Activated T-cell treated with anti-CD3 and anti-CD28 coated beads, Interleukin-2, amount 50 U/mL, for 1 hour (primary cell): ENCODE measurements at places on chromosomes 2 and 18.

DNA sequence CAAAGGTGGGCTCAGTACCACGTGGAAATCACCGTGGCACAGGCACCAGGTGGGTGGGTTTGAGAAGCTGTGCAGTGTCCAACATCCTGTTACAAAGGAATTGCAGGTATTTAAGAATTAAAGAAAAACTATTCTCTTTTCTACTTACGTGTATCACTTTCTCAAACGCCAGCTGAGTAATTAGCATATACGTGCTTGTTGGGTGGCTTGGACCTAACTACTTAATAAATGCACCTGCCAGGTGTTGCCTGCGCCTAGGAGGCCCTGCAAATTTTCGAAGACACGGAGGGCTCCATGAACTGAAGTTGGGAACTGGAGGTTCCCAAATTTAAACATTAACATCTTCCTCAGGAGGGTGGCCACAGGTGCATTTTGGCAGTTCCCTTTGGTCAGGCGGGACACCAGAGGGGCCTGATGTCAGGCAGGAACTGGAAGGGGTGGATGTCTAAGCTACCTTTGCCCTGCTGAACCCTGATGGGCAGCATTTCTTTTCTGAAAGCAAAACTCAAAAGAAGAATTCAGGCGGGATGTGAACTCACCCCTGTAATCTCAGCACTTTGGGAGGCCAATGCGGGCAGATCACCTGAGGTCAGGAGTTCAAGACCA is 84.8 kb downstream of the HS6ST1 start:
- no peak for DNase-seq

DNA sequence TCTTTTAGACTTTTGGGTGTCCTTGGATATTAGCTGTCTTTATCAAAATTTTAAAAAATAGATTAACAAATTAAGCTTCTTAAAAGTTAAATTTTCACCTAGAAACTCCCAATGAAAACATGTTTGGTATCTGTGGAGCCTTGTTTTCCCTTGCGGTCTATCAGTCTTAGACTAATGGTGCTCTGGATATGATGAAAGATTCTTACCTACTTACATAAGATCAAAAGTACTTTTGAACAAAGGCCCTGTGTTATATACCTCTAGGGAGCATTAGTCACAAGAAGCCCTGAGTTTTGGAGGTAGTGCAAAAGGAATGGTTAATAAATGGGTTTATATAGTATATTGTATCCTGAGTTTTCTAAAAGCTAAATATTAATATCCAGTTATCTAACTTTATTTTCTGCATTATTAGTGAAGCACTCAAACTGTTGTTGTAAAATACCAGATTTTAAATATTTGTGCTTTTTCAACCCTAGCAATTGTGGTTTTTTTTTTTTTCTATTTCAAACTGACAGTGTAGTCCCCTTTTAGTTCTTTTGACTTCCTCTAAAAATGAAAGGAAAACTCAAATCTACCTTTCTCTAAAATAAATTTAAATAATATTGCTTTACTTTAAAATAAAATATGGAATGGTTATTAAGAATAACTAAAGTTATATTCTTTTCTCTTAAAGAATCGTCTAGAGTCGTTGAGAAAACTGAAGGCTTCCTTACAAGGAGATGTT is 18.1 kb downstream of the NDC80 start:
- no peak for DNase-seq

- DNase-seq = no peak
Observed at GRCh38 chr2:165594935-165595255, 125.4 kb downstream of the CSRNP3 start.

DNA sequence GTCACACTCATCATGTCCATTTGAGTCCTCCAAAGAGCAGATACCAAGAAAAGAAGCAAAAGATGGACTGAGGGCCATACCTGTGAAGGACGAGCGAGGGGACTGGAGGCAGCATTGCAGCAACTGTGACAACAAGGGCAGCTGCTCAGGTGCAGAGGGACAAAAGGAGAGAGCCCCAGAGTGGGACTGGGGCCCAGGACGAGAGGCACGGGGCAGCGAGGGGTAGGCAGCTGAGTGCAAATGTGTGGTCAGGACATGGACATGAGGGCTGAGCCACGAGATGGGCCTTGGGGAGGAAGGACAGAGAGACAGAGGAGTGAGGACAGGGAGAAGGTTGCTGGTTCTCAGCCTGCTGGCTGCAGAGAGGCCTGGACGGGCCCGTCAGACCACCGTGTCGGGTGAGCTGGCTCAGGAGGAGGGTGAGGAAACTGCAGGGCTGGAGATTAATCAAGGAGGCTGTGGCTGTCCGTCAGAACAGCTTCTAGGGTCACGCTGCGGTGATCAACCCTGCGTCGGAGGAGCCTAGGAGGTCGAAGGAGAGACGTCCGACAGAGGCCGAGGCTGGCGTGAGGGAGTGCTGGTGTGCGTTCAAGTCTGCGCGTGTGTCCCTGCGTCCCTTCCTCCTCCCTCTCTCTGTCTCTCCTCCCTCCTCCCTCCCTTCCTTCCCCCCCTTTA is 206.8 kb upstream of the HDAC4 start:
- DNase-seq = no peak

DNA sequence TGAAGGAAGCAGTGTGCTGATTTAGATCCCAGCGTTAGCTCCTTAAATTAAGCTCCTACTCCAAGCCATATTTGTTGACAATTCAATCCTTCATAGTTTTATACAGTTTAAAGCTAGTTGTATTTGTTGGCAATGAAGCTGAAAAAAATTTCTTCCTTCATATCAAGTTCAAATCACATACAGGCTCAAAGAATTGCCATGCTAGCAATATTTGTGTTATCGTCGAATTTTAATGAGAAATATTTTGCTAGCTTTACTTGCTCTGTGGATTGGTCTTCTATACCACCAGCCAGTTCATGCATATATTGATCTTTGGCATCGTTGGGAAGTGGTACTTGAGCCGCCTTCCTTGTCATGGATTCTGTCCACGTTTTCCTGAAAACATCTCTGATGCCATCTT is 204.6 kb upstream of the HDAC4 start:
- DNase-seq = no peak

DNA sequence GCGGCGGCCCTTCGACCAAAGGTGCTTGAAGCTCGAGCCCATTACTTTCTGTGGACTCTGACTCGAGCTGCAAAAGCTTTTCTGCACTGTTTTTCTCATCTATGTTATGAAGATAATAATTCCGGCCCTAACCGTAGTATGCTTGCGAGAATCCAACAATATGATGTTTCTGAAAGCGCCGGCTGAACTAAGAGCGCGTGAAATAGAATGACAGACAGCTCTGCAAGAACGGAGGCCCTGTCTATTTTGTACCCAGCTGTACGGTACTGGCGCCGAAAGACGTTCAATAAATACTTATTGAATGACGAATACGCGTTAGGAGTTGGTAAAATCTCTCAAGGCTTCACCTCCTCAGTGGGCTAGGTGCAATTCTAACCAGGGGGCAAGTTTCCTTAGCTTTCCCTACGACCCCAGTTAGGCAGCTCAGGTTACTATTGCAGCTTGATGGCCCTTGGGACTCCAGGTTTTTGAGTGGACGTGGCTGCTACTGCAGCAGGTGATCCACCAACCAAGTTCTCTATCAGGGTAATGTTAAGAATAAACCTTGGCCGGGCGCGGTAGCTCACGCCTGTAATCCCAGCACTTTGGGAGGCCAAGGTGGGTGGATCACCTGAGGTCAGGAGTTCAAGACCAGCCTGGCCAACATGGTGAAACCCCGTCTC is 570 bp downstream of the SCRN3 start:
- no peak for DNase-seq

DNA sequence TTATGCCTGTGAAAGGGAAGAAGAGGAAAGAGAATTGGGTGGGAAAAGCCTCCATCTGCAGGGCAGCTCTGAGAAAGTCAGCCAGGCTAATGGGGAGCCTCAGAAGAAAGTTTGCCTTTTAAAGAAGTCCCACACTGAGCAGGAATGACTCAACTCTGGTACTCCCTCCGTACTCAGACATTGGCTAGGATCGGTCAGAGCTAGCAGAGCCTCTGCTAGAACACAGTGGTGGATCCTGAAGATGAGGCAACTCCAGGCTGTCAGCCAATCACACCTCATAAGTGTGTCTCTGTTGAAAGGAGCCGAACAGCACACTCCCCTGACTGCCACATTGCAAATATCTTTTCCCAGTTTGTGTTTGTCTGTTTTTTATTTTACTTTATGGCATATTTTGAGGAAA is 96.9 kb downstream of the HNRNPLL start:
- DNase-seq = no peak

GRCh38 chr2:158953926-158954763 is 14.3 kb upstream of the TANC1 start:
- DNase-seq = no peak

GRCh38 chr2:26730549-26731344 is 33.3 kb upstream of the SLC35F6 start:
- no peak for DNase-seq

- no peak for DNase-seq
Observed at GRCh38 chr2:236679884-236680860, 110.5 kb downstream of the ACKR3 start.

DNA sequence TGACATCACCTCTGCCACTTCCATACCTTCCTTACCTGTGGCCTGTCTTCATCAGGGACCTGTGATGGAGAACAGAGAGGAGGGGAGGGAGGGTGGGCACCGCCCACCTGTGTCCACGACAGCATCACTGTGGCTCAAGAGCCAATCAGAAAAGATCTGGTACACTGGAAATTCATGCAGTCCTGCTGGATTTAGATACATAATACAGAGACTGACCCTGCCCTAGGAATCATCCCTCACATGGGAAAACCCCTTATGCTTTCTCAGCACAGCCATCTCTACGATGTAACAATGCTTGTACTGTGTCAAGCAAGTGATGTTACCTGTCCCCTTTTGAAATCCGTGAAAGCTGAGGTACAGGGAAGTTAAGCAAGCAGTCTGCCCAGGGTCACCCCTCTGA is 145.6 kb upstream of the EPAS1 start:
- DNase-seq = no peak

DNA sequence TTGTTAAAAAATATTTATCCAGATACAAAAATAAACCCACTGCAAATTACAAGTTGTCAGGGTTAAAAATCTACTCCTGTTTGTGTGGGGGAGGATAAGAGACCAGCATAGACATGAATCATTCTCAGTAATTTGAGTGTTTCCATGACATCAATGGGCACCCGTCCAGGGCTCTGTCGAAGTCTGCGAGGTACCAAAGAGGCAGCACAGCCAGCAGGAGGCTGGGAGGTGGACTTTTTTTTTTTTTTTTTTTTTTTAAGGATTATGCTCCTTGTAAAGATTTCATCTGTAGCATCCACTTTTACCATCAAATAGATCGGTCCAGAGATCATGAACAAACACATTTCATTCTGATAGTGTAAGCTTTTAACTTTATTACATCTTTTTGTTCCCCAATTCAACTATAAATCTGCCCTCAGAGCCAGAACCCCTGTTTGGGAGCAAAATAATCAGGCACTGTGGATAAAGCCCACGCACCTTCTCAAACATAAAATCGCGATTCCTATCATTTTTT is 182.0 kb downstream of the TCF4 start:
- DNase-seq = no peak

- peak; percentile 87 for DNase-seq
Observed at GRCh38 chr2:180980106-180980942, at the start of gene UBE2E3. Gene UBE2E3 (plus strand): TSS chr2:180980605. CDS start chr2:180982043, 1,438 bp downstream.

- DNase-seq = no peak
Observed at GRCh38 chr2:78676921-78677696, 348.4 kb upstream of the REG3G start.

- no peak for DNase-seq
Observed at GRCh38 chr18:4806331-4806730, 351.2 kb upstream of the DLGAP1 start.

- no peak for DNase-seq
Observed at GRCh38 chr2:160221391-160222276, 21.6 kb upstream of the ITGB6 start.

- no peak for DNase-seq
Observed at GRCh38 chr2:168401771-168402170, 54.3 kb upstream of the CERS6 start.
